ENCODE measurements at places on chromosomes 12 and 14.

- DNase-seq = no peak
Observed at GRCh38 chr12:108815875-108816594, 41.3 kb downstream of the SSH1 start.

GRCh38 chr12:85616201-85616600 is 220.0 kb downstream of the RASSF9 start:
- DNase-seq = no peak

DNA sequence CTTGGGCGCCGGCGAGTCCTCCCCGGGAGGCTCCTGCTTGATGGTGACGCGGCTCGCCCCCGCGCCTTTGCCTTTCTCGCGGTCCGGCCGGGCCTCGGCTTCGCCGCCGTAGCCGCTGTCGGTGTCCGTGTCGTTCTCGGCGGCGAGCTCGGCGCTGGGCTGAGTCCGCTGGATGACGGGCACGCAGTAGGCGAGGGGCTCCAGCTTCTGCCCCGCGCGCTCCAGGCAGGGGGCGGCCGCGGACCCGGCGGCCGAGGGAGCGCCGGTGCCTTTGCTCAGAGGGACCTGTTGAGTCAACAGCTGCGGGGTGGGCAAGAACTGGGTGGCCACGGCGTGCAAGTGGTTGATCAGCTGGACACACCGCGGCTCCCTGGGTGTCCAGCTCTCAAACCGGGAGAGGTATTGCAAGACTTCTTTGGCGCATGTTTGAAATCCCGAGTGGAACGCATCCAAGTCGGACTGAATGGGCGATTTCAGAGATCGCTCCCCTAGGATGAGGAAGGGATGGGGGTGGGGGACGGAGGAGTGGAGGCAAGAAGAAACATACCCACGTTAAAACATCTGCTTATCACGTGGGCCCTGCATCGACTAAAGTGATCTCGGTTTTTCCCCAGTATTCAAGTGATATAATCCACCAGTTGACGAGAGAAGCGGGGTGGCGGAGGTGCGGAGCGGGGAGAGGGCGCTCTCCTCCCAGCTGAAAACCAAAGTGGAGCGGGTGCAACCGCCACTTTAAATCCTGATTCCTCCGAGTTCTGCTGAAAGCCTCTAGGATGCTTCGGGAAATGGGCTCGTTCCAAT is 2.0 kb downstream of the BHLHE41 start:
- peak; percentile 84 for DNase-seq

DNA sequence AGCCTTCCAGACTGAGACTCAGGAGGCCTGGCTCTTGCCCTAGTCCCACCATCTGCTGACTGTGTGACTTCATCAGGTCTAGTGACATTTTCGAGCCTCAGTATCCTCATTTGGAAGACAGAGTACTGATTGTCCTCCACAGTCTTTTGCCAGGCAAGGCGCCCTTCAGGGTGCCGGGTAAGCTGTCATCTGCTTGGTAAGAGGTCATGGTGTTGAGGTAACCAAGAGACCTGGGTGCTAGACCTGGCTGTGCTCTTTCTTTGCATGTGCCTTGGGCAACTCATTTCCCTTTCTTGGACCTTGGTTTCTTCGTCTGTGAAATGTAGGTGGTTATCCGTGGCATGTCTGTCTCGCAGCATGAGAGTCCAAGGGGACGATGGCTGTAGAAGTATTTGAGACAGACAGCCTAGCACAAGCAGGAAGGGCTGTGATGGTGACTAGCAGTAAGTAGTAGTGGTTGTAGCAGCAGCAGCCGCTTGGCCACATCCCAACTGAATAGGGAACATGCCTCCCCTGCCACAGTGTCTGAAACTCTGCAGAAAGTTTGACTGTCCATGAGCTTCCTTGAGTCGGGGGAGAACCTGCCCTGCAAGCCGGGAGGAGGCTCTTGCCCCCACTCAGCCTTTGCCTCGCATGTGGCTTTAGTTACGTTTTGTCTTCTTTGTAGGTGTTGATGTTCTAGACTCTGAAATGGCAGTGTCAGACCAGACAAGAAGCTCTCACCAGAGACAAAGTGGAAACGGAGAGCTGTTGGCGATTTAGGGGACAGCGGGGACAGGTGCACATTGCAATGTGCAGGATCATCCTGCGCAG is 40.3 kb downstream of the EVL start:
- no peak for DNase-seq

DNA sequence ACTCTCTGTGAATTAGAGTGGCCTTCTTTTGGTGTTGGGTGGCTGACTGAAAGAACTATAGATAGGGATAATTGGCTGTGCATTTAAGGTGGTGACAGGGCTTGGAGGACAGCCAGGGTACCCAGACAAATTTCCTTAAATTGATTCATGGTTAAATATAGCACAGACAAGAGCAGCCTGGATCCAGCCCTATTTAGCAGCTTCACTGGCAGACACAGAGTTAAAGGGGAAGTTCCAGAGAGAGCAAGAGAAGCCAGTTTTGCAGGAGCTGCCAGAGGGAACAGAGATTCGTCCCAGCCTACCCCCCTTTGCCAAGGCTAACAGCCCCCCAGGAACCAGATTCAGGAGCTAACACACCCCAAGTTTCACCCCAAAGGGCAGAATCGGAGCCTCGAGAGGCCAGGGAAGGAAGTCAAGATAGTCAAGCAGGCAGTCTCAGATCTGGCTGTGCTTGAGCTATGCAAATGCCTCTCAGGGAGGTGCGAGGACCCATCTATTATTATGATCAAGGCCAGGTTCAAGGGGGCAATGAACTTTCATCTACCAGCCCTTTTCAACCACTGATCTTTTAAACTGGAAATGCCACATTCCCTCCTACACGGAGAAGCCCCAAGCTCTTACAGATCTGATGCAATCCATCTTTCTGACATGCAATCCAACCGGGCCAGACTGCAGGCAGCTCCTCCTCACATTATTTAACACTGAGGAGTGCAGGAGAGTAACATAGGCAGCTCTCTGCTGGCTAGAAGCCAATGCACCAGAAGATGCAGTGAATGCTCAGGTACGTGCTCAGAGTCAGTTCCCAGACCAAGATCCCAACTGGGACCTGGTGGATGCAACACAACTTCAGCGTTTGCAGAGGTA is 58.2 kb downstream of the DHRS2 start:
- no peak for DNase-seq

DNA sequence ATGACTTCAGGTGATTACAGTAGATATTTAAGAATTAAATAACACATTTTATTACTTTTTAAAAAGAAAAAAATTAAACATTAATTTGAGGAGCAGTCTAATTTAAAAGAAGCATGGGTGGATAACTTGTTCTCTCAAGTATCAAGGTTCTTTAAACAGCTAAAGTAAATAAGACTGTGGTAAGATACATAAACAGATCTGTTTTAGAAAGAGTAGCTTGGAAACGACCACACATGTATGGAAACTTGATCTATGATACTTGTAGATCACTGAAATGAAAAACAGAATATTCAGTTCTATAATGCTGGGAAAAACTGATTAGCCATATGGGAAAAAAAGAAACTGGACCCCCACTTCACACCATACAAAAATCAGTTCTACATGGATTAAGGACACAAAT is 36.0 kb downstream of the TC2N start:
- DNase-seq = no peak

- DNase-seq = no peak
Observed at GRCh38 chr12:79873201-79873600, 61.7 kb downstream of the PPP1R12A start.

- DNase-seq = no peak
Observed at GRCh38 chr12:21476949-21477348, 24.5 kb downstream of the RECQL start.

Measured in globus pallidus (tissue), 1 donor.